ENCODE measurements at places on chromosomes 1 and 21. TPM values are rescaled to one million over a fixed set of nuclear protein-coding genes. Genes with fewer than 3 reads are reported as not detected.
A peak's percentile ranks its signal among the peaks of the same experiment; 100 is the strongest.

OR2L8 gene
- not detected for polyA plus RNA-seq

- peaks cover 7% of the 10 kb centered on the region for H3K36me3 ChIP-seq
- H3K27me3 ChIP-seq, result no peaks in the 10 kb centered on the region
- H3K4me1 ChIP-seq, result peaks cover 56% of the 10 kb centered on the region
- peak within 1 kb of the TSS; percentile 83 for H3K4me3 ChIP-seq
Observed at GRCh38 chr1:182588500-182589396, at the start of gene RNASEL. TSS of gene RNASEL (minus strand) at chr1:182589256. CDS start at chr1:182586806, 2,450 bp downstream.

DNA sequence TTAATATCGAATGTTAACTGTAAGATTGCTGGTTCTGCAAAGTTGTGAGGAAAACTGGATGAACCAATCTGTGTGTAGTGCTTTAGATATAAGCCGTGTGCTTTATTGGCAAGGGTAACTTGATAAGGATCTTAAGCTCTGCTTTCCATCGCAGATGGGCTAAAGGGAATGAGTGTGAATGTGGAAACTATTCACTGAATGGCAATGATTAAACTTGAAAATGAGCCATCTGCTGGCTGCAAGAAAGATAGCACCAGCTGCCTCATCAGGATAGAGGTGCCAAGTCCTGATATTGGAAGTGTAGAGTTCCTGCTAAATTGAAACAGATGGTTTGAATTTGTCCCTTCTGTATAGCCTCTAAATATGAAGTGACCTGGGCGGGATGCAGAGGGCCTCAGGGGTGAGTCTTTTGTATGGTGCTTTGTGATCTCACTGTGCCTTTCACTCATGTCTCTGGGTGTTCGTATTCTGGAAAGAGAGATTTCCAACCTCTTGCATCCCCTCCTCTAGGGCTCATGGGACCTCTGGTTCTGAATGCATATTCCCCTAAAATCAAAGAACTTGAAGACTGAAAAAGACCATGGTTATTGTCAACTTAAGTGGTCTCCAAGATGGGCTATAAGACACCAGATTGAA lies 9.2 kb downstream of the FCRL3 start:
- no peaks in the 10 kb centered on the region for H3K36me3 ChIP-seq
- no peak overlapping the region for H3K27ac ChIP-seq
- H3K27me3 ChIP-seq, result peaks cover 25% of the 10 kb centered on the region
- H3K4me3 ChIP-seq, result no peak overlapping the region

DNA sequence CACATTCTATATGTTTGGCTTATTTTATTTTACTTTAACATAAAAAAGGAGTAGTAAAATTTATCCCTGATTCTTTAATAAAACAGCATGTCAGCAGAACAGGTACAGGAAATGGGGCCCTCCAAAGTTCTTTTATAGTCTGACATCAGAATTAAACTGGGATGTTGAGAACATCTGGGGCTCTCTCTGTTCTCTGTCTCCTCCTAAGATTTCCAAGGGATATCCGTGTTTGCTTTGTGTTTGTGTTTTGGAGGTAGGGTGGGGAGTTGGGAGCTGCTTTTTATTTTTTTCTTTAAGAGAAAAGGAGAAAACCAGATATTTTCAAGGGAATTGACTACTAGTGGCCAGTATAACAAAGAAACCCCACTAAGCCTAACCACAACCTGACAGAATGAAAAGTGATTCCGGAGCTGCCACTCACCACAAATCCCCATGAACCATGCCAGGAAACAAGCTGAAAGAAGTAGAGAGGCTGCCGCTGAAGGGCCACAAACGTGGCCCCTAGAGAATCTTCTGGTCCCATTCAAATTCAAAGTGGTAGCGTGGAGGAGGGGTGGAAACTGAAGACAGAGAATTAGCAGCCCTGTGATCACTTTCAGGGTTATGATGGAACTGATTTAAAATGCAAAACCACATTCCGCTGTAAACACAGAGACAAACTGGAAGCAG lies 369.6 kb upstream of the ADGRL2 start:
- H3K36me3 ChIP-seq, result no peaks in the 10 kb centered on the region
- no peak overlapping the region for H3K27ac ChIP-seq
- no peak overlapping the region for H3K4me3 ChIP-seq

DNA sequence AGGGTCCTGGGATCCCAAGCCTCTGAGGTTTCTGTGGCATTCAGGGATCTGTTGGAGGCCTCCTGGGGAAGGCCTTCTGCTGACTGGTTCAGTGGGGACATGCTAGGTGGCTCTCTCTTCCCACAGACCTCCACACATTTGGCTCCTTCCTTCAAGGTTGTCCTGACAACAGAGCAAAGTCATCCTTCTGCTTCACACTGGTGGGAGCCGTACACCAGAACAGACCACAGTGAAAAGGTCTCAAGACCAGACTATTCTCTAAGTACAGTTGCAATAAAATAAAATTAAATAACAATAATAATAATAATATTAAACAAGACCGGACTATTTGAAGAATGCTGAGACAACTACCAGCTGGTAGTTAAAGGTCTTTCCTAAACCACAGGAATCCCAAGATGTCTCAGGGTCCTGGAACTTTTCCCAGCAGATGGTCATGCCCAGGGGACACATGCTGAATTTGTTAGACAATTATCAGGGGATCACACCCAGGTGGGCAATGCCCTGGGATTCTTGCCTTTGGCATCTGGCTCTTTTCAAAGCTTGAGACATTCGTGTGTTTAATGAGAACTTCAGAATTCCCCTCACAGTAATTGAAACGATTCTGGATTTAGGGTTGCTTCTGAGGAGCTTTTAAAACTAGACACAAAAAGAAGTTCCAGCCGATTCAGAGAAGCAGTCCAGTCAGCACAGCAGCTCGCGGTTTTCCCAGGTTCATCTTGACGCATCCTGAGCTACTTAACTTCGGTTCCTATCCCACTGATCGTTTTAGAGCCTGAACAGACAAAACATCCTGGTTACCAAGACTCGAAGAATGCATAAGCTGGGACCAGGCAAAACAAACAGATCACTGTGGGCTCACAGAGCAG lies 22.9 kb downstream of the HTR1D start:
- H3K36me3 ChIP-seq, result no peaks in the 10 kb centered on the region
- H3K4me1 ChIP-seq, result no peaks in the 10 kb centered on the region
- no peaks in the 10 kb centered on the region for H3K27me3 ChIP-seq
- no peak overlapping the region for H3K27ac ChIP-seq

DNA sequence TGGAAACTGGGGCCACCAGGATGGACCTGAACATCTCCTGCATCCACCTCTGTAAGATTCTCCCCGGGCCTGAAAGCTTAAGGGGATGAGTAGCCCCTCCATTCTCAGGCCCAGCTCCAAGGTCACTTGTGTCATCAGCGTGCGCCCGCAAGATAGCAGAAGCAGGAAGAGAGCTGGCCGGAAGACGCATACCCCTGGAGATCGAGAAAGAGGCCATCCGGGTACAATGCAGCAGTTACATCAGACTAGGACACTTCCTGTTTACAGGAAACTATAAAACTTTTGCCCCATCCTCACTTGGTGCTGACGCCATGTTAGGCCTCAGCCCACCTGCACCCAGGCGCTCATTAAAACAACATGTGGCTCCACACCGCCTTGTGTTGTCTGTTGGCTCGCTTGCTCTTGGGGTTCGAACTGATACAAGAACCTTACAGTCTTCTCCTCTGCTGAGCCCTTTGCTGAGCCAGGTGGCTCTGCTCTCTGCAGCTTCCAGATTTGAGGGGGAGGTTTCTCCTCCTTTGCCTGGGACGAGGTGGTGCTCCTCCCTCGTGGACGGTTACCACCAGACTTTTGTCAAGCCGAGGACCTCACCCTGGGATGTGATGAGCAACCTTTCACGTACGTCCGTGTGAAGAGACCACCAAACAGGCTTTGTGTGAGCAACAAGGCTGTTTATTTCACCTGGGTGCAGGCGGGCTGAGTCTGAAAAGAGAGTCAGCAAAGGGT lies 277.5 kb upstream of the C1orf174 start:
- no peak overlapping the region for H3K27ac ChIP-seq
- H3K36me3 ChIP-seq, result no peaks in the 10 kb centered on the region
- H3K27me3 ChIP-seq, result no peaks in the 10 kb centered on the region
- DNase-seq, result no peak
- H3K4me3 ChIP-seq, result no peak overlapping the region
- H3K4me1 ChIP-seq, result no peaks in the 10 kb centered on the region

DNA sequence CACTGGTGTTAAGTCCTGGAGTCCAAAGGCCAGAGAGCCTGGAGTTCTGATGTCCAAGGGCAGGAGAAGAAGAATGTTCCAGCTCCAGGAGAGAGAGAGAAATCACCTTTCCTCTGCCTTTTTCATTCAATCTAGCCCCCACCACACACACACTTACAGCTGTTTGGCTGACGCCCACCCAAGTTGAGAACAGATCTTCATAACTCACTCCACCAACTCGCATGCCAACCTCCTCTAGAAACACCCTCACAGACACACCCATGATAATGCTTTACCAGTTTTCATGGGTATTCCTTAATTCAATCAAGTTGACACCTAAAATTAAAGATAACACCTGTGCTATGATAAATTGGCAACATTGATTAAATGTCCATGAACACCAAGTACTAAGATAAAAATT lies 42.0 kb downstream of the MNDA start:
- H3K4me1 ChIP-seq, result no peaks in the 10 kb centered on the region
- H3K27ac ChIP-seq, result no peak overlapping the region
- no peaks in the 10 kb centered on the region for H3K36me3 ChIP-seq

GRCh38 chr1:54394104-54394503 lies 12.1 kb downstream of the SSBP3 start:
- H3K27ac ChIP-seq, result no peak overlapping the region
- DNase-seq, result no peak
- H3K4me1 ChIP-seq, result no peaks in the 10 kb centered on the region
- H3K4me3 ChIP-seq, result no peak overlapping the region

Measured in CD14-positive monocyte (primary cell).